ENCODE measurements at places on chromosomes 2 and 18.

DNA sequence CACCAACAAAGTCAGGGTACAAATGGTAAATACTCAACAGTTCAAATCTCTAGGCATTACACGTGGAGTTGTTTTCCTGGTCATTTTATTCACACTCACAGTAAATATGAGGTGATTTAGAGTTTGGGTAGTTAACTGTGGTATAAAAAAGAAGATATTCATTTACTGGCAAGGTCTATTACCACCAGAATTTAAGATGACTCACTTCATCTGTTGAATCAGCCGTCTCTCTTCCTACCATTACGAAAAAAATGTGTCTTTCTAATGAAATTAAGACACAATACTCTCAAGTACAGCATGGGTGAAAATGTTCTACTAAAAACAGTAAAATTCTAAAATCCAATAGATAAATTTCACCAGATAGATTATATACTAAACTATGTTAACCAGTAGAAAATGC lies 21.0 kb upstream of the GPR75 start:
- DNase-seq = no peak

DNA sequence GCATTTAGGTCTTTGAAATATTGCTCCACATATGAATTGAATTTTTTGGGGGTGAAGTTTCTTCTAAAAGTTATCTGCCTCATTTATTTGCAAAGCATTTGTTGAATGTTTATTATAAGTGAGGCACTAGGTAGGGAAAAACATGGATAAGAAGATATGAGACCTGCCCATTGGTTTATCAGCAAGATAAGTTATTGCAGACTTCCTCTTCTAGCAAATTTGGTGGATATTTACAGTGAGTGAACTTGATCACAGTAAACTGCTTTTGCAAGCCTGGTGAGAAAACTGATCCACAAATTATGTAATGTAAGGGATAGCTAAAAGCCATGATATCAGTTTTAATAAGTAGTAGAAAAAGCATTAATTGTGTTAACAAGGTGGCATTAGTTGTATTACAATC lies 364.8 kb downstream of the SOCS6 start:
- DNase-seq = no peak

DNA sequence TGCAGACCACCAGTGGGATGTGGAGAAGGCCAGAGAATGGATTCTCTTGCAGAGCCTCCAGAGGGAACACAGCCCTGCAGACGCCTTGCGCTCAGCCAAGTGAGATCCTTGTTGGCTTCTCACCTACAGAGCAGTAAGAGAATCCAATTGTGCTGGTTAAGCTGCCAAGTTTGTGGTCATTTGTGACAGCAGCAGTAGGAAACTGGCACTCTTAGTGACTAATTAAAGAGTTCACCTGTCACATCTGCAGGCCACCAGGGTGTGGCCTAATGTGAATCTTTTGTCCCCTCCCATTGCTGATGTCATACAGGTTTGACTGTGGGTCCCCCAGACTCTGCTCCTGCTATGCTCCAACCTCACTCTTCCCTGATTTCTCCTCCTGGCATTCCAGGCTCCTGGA lies 235.9 kb downstream of the TFCP2L1 start:
- no peak for DNase-seq

DNA sequence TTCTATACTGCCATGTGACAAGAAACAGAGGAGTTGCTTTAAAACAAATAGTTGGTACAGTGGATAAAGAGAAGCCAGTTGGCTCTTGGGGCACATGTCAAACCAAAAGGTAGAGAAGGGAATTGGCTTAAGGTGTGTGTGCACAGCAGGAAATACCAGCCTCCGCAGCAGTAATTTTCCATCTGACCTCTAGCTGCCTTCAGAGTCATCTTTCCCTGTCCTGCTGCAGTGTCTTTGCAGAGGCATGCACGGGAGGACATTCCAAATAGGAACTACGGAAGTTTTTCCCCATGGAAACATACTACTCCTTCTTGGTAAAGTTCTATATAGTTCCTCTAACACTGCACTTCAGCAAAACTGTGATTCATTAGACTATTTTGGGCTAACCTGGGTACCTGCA lies 99.5 kb downstream of the RAB3GAP1 start:
- no peak for DNase-seq

GRCh38 chr18:37525262-37525585 lies 40.4 kb downstream of the CELF4 start:
- no peak for DNase-seq

DNA sequence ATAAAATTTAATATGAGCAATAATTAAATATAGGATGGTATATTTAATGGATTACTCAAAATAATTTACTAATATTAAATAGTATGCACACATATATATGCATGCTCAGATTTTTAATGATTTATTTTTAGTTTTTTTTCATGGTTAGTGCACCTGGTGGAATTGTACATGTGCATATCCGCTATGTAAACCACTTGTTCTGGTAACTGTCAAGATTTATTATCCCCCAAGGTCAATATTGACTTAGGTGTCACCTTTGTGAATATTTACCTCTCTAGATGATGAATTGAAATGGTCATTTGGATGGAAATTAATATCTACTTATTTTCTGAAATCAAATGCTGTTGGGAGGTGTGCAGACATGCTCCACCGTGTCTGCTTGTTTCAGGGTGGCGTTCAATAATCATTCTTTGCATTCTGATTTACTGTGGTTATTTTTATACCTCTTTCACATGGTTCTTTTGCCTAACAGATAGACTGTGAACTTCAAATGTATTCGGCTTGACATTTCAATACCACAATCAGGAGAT lies 14.7 kb downstream of the CNTNAP5 start:
- DNase-seq = no peak

DNA sequence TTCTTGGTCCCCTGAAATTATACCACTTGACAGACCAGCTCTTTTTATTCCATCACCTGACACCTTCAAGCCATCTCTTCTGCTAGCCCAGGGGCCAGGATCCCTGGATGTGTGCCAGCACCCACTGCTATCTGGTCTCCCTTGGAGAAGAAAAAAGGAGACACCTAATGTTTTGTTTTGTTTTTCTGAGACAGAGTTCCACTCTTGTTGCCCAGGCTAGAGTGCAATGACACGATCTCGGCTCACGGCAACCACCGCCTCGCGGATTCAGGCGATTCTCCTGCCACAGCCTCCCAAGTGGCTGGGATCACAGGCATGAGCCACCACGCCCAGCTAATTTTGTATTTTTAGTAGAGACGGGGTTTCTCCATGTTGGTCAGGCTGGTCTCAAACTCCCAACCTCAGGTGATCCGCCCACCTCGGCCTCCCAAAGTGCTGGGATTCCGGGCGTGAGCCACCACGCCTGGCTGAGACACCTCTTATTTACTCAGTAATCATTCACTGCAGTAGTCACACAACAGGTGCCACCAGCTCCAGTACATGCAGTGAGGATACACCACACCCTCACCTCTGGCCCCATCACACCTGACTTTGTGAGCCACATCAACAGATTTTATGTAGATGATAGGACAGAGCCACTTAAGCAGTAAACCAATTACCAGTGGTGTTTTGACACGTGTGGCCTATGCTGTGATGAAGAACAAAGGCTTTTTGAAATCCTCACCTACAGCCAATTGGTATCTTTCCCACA lies 42.8 kb upstream of the PCBP1 start:
- no peak for DNase-seq

- no peak for DNase-seq
These were observed 29.7 kb upstream of the CCDC178 start for GRCh38 chr18:33470216-33470615.

DNA sequence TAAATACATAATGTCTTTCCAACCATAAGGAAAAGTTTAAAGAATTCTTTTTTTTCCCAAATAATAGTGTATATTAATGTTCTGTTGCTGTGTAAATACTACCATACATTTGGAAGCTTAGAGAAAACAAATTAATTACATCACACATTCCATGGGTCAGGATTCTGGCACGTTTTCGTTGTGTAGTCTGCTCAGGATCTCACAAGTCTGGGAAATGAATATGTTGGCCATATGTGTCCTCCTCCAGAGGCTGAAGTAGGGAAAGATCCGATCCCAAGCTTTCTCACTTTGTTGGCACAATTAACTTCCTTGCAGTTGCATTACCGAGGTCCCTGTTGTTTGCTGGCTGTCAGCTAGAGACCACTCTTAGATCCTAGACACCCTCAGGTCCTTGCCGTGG lies 83.9 kb downstream of the RPRM start:
- no peak for DNase-seq

DNA sequence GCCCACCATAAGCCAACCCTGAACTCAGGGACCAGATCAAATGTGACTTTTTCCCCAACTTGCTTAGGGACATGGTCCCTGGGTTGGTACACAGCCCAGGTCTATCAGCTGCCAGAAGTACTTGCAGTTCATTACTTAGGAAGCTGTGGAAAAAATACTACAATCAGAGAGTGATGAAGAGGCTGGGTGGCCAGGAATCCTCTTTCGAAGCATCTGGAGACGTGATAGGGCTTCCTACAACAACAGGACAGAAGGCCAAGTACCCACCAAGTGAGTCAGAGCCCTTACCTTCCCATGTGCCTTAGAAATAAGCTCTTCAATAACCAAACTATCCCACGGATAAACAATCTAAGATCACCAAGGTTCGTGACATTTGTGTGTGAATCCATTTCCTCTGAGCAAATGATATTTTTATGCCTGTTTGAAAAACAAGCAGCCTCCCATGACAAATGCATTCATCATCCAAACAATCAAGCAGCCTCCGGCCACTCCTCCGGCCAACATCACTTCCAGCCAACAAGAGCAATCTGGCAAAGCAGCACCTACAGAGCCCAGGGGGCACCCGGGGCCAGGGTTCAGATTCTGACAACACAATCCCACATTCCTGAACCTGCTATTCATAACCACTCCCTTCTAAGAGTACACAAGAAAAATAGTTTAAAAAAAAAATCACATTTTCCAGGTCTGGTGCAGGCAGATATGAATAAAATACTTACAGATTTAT lies 26.4 kb downstream of the TBC1D8 start:
- DNase-seq = peak; percentile 47

- DNase-seq = no peak
These were observed 49.6 kb upstream of the PTH2R start for GRCh38 chr2:208356846-208357574.

- DNase-seq = no peak
These were observed 26.0 kb downstream of the SH3YL1 start for GRCh38 chr2:237878-238277.

- DNase-seq = no peak
These were observed 13.4 kb upstream of the CELF4 start for GRCh38 chr18:37578886-37579513.

DNA sequence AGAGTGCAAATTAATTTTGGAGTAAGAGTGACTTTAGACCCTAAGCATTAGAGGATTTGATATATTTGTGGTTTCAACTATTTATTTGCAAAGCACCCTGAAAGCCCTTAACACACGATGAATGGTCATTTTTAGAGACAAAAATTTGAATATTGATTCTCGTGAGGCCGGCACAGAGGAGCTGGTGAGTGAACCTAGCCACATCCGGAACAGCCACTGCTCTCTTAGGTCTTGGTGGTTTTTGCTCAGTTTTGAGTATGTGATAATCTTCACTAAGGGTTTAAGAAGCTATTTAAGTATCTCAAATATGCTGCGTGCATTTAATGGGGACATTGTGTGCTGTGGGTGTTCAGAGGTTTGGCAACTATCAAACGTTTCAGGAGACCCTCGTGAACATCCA lies 204.8 kb downstream of the TSN start:
- no peak for DNase-seq

DNA sequence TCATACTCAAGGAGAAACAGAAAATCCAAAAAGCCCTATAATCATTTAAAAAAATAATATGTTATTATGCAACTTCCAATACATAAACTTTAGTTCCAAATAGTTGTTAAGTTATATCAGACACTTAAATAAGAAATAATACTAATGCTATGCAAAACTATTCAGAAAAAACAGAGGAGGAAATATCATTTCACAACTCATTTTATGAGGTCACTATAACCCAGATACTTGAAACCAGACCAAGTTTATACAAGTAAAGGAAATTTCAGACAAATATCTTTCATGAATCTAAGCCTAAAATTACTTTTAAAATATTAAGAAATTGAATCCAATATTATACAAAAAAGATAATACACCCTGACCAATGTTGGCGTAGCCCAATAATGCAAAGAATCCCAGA lies 260.8 kb downstream of the CD226 start:
- no peak for DNase-seq

- DNase-seq = no peak
These were observed 88.5 kb upstream of the RBBP8 start for GRCh38 chr18:22844628-22845027.

- no peak for DNase-seq
These were observed 188.9 kb downstream of the LTBP1 start for GRCh38 chr2:33135645-33136044.

DNA sequence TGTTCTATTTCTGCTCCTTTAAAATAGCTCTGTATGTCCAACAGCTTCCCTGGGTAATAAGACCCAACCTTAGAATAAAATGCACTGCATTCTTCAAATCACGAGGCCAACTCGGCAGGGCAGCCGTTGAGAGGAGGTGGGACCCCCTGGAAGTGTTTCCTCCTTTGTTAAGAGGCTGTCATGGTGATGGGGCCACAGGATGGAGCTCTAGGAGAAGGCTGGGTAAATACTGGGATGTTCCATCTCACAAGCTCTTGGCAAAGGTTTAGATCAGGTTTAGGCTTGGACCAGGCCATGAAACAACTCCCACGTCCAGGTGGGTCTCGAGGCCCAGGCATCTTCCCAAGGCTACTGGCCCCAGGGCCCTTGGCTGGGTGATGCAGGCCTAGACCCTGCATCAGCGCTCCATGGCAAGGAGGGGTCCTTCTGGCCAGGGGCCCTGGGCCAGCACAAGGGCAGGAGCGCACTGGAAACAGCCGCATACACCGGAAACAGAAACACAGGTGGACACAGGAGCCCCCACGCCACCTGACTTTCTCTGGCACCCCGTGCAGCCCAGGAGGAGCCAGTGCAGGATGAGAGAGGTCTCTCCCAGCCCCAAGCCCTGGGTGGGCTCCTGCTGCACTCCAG lies 38.8 kb upstream of the OTOS start:
- no peak for DNase-seq

GRCh38 chr2:20578895-20579825 lies 71.7 kb downstream of the HS1BP3 start:
- DNase-seq = peak; percentile 65

- no peak for DNase-seq
These were observed 45.2 kb upstream of the RAB6C start for GRCh38 chr2:129934044-129934822.

DNA sequence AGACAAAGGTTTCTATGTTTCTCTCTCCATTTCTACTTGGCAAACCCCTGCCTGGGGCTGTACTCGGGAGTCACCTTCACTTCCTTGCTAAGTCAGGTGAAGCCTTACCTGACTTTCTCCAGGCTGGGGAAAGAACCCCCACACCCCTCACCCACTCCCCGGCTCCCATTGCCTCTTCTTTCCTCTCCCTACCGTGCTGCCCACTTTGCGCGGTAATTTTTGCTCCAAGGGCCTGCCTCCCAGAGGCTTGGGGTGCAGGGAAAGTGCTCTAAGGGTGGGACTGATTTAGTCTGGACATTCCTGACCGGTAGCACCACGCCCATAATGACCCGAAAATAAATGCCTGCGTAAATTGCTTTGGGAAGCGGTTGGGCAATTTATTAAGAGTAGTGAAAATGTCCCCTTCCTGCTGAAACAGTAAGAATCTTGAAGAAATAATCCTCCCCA lies 49.1 kb upstream of the ATP6V1B1 start:
- DNase-seq = no peak

- no peak for DNase-seq
These were observed 1.1 kb downstream of the HNRNPLL start for GRCh38 chr2:38601463-38602135.

GRCh38 chr2:71667256-71668182 lies 214.2 kb downstream of the DYSF start:
- peak; percentile 24 for DNase-seq

GRCh38 chr2:174859563-174860169 lies 95.4 kb upstream of the CHRNA1 start:
- no peak for DNase-seq
